Airway epithelial cell (primary cell): ENCODE measurements at places on chromosomes 4 and X. TPM values are rescaled to one million over a fixed set of nuclear protein-coding genes. Genes with fewer than 3 reads are reported as not detected.

The RAB33B gene
- total RNA-seq: 3.9 and 6.2 TPM in 2 replicates

The CENPVL1 gene
- not detected in 2 replicates for total RNA-seq

The HGFAC gene
- not detected in 2 replicates for total RNA-seq

The SMIM10 gene
- total RNA-seq: 0.14 and 0.33 TPM in 2 replicates

The RASL11B gene
- 1.5 and 3.1 TPM in 2 replicates for total RNA-seq

The C4orf50 gene
- total RNA-seq: not detected in 2 replicates

The KCNIP4 gene
- total RNA-seq: not detected in 2 replicates
